Activated CD4-positive, alpha-beta T cell treated with anti-CD3 and anti-CD28 coated beads, Interleukin-2, amount 50 U/mL, for 48 hours (primary cell): ENCODE measurements at places on chromosomes 4 and X.

GRCh38 chr4:121182296-121182695 is 18.2 kb upstream of the TNIP3 start:
- no peak for DNase-seq

DNA sequence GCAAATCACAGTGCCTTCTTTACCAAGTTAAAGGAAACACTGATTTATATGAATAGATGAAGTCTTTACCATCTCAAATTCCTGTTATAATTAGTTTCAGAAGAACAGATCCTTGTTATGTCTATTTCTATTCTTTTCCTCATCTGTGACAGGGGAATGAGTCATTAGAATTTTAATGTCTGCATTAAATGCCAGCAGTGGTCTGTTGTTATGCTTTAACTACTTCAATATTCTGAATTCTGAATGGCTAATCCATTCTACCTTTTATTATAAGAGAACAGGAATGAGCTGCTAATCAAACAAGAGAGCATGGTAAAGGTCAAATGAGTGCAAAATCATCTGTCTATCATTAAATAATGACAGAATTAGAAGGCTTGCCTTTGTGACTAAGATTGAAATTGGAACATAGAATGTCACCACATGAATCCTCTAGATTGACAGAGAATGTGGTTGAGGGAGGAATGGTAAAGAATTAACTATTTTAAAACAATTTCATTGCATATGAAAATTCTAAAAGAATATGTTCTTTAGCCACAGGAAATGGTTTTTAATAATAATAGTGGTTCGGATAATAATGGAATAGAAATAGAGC is 935.5 kb downstream of the ADGRL3 start:
- no peak for DNase-seq

DNA sequence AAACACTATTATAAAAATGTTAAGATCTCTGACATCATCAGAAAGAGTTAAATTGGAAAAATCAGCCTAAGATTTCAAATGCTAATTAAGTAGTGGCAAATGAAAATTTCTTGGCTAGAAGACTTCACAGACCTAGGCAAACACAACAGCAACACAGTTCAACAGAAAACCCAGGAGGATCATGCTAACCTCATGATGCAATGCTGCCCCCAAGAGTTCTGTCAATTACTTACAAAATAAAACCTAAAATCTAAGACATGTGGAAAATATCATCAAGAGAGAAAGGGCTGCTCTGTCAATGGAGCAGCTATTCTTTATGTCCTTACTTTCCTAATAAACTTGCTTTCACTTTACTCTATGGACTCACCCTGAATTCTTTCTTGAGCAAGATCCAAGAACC is 21.0 kb downstream of the S100G start:
- DNase-seq = peak; percentile 6

DNA sequence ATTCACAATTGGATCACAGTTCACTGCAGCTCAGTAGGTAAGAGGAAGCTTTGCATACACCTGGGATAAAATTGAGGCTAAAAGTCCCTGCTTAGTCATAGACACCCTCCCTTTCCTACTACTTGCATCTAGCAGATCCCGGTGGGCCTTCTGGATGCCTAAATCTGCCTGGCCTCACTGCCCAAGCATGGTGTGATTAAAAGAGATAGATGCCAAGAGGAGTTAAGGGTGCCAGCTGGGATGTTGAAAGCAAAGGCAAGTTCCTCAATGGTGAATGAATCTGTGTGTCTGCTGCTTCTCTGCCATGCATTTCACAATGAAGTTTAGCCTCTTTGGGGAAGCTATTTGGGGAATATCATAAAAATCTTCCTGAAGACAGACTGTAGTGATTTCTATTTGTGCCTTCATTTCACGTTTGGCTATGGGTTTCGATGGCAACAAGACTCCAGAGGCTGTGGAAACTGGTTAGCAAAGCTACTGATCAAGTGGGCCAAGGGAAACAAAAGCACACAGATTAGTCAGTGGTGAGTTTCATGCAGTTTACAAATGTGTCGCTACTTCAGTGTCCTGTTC is 534.0 kb downstream of the ANKRD50 start:
- no peak for DNase-seq

DNA sequence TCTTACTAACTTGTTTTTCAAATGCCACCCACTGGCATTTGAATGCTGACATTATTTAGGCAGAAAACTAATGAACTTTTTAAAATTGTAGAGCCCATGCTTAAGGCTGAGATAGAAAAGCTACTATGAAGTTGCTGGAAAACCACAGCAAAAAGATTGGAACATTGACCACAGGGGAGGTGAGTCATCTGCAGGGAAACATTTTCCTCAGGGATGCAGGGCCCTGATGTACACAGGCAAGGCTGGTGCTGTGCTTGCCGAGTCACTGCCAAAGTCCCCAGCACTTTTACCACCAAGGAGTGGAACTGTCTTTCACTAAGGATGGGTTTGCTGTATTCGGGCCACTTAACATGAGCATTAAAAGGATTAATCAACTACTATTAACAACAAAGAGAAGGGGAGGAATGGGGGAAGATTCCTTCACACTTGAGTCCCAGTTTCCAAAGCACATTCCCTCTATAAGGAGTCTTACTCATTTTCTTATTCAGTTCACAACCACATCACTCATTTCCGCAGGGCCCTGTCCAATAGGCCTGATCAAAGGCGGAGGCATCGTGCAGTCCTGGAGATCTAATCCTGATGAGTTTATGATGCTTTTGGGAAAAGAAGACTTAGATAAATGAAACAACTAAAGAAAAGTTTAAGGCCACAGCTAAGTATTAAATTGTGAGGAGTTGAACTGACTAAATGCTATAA is 202.9 kb upstream of the NPY2R start:
- DNase-seq = no peak

GRCh38 chr4:76266627-76267026 is 15.1 kb downstream of the FAM47E start:
- DNase-seq = no peak

DNA sequence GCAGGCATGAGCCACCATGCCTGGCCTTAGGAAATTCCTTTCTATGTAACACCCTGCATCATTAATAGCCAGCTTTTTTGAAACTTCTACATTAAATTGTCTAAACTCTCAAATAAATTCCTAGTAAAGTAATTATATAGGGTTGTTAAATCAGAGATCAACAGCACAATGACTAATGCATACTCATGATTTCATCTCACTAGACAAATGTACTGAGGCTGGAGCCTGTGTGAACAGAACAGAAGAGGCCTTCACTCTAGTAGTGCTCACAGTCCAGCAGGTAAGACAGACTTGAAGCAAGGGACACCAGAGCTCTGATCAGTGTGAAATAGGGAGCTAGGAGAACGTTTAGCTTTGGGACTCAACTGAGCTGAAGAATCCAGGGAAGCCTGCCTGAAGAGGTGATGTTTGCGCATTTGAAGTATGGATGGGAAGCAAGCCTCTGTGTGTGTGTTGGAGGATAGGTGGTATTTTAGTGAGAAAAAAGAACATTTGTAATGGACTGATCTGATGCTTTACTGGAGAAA is 3.9 kb downstream of the ZFP42 start:
- no peak for DNase-seq

GRCh38 chr4:104826171-104826570 is 320.5 kb upstream of the TET2 start:
- DNase-seq = no peak
